ENCODE measurements at places on chromosomes 1 and 21.

- no peak for DNase-seq
Observed at GRCh38 chr1:11523261-11523660, 44.3 kb downstream of the DISP3 start.

GRCh38 chr21:30942192-30942591 lies 60.8 kb upstream of the KRTAP11-1 start:
- DNase-seq, result no peak

GRCh38 chr1:157969697-157970485 lies 23.6 kb upstream of the KIRREL1 start:
- DNase-seq, result no peak

DNA sequence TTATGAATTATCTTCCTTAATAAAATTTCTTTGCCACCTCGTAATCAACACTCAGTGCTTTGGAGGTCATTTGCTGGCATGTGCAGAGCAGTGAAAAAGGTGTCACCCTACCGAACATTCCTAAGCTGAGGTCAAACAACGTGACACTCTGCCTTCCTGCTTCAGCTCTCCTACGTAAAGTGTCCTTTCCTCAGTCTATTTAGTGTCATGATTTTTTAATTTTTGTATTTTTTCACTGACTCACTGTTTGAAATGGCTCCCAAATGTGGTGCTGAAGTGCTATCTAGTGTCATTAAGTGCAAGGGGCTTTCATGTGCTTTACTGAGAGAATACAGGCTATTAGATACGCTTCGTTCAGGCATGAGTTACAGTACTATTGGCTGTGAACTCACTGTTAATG lies 37.0 kb upstream of the ITPKB start:
- no peak for DNase-seq
